Lung microvascular endothelial cell (primary cell): ENCODE measurements at places on chromosomes 3 and 15. TPM values are rescaled to one million over a fixed set of nuclear protein-coding genes. Genes with fewer than 3 reads are reported as not detected.

Gene AMIGO3
- total RNA-seq: under 0.01 and 0.40 TPM in 2 replicates

Gene SLC22A14
- not detected in 2 replicates for total RNA-seq

Gene CACNA1D
- total RNA-seq: not detected in 2 replicates

Gene LEKR1
- under 0.01 and 0.60 TPM in 2 replicates for total RNA-seq

Gene GOLGA8J
- not detected in 2 replicates for total RNA-seq

Gene MCF2L2
- total RNA-seq: 0.20 and 0.22 TPM in 2 replicates

Gene TRIM69
- total RNA-seq: 6.1 and 8.5 TPM in 2 replicates

Gene GPR87
- total RNA-seq: not detected in 2 replicates

Gene CADM2
- total RNA-seq: 0.20 TPM in 1 of 2 replicates, not detected in the other

Gene ZNF774
- total RNA-seq: 0.65 and 0.79 TPM in 2 replicates

Gene CCR9
- not detected in 2 replicates for total RNA-seq

Gene WNT5A
- total RNA-seq: 1.6 and 2.0 TPM in 2 replicates

Gene ACP3
- not detected in 2 replicates for total RNA-seq

Gene SENP5
- total RNA-seq: 25.3 and 38.9 TPM in 2 replicates

Gene CLEC3B
- total RNA-seq: 0.20 and 0.22 TPM in 2 replicates

Gene LEO1
- total RNA-seq: 18.1 and 19.6 TPM in 2 replicates

Gene VPS8
- total RNA-seq: 36.0 and 47.8 TPM in 2 replicates

Gene FANCD2OS
- total RNA-seq: not detected in 2 replicates

Gene EOMES
- total RNA-seq: not detected in 2 replicates

Gene TICRR
- total RNA-seq: 0.40 and 1.5 TPM in 2 replicates

Gene DIS3L
- 16.1 and 17.9 TPM in 2 replicates for total RNA-seq

Gene CLDN18
- not detected in 2 replicates for total RNA-seq

Gene EXD1
- not detected in 2 replicates for total RNA-seq

Gene ABI3BP
- total RNA-seq: 6.3 and 7.7 TPM in 2 replicates

Gene BOC
- total RNA-seq: not detected in 2 replicates

Gene RASL12
- total RNA-seq: not detected in 2 replicates

Gene CCDC54
- total RNA-seq: not detected in 2 replicates

Gene SCAANT1
- 1.7 TPM in 1 of 2 replicates, not detected in the other for total RNA-seq

Gene ANKUB1
- total RNA-seq: not detected in 2 replicates

Gene DNAH12
- total RNA-seq: under 0.01 TPM in 1 of 2 replicates, not detected in the other

Gene ALS2CL
- 3.7 and 5.8 TPM in 2 replicates for total RNA-seq

Gene MAP2K1
- total RNA-seq: 25.1 and 33.5 TPM in 2 replicates

Gene CFAP20DC
- 0.40 and 0.65 TPM in 2 replicates for total RNA-seq

Gene PPP1R14D
- total RNA-seq: not detected in 2 replicates

Gene NEIL1
- 7.0 and 13.3 TPM in 2 replicates for total RNA-seq

Gene IL16
- total RNA-seq: 0.99 and 1.5 TPM in 2 replicates

Gene TSPAN3
- total RNA-seq: 164 and 170 TPM in 2 replicates

Gene GOLGA8T
- total RNA-seq: under 0.01 TPM in 1 of 2 replicates, not detected in the other
